ENCODE measurements at places on chromosomes 4 and X.

DNA sequence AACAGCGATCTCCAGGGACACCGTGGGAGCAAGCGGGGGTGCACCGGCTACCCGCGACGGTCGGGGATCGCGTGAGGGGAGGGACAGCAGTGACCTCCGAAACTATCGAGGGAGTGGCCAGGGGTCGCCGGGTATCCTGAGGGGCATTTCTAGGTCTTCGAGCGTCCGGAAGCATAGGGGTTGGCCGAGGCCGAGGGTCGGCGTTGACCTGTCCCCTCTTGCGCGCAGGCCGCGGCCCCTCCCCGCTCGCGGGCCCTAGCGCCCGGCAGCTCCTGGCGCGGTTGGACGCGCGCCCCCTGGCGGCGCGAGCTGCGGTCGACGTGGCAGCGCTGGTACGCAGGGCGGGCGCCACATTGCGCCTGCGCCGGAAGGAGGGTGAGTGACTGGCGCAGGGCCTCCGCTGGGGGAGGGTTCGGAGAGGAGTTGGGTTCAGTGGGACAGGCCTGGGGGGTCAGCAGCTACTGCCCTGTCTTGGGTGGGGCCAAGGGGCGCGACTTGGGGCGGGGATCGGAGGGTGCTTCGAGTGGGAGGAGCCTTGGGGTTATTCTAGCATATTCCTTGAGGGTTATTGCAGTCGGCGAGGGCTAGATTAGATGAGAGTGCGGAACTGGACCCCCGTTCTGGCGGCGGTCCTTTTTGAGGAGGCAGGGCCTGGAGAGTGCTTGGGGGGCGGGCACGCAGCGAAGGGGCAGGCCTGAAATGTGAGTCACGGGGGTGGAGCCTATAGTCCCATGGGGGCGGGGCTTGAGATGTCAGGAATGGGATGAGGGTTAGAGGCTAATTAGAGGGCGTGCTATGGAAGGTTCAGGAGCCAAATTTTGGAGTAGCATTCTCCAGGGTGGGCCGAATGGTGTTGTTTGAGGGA is 1.2 kb downstream of the MAGIX start:
- DNase-seq = peak; percentile 82

DNA sequence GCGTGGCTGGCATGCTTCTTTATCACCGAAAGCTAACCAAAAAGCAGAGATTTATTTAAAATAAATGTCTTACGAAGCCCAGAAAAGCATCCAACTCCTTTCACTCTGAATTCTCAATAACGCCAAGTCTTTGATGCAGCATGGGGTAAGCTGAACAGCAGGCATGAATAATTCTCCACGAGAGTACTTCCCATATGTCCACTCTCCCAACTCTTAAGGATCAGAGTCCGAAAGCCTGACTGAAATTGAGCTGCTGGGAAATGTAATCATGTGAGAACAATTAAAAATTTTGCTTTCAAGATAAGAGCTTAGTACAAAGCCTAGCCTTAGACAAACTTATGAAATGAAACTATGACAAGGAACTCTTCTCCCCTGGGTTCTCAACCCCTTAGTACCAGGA is 7.5 kb upstream of the SLC39A8 start:
- DNase-seq = peak; percentile 23

DNA sequence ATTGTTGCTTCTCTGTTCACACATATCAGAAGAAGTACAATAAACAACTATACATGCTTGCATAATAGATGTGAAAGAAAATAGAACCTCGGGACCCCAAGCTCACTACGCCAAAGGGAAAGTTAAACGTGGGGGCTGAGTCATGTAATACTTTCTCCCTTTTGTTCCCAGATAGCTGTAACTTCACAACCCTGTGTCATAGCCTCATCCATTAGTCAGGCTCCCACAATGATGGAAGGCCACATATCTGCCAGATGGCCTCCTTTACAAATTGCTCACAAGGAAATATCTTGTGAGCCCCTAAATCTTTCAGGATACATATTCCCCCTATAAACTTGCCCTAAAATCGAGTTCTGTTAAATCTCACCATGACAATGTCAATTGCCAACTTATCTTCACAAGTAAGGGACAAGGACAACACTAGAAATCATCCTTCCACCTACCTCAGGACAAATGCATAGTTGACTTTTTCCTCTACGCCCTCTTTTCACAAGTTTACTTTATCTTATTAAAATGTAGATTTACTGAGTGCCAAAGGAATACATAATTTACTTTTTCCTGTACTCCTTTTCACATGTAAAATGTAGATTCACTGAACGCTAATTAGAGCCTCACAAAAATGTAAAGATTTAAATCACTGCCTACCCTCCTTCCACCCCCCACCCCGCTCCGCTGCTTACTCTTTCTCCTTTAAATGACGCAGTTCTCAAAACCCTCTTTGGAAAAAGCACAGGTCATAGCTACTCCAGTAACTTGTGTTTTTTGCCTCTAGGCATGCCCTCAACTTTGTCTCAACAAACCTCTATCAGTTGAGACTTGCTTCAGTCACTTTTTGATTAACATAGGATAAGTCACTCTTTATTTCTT is 477.1 kb downstream of the DTHD1 start:
- DNase-seq = no peak

- no peak for DNase-seq
These were observed 3.9 kb downstream of the BST1 start for GRCh38 chr4:15706646-15707362.
